PC-3 (cell line): ENCODE measurements at places on chromosomes 7 and 10. TPM values are rescaled to one million over a fixed set of nuclear protein-coding genes. Genes with fewer than 3 reads are reported as not detected.

DNA sequence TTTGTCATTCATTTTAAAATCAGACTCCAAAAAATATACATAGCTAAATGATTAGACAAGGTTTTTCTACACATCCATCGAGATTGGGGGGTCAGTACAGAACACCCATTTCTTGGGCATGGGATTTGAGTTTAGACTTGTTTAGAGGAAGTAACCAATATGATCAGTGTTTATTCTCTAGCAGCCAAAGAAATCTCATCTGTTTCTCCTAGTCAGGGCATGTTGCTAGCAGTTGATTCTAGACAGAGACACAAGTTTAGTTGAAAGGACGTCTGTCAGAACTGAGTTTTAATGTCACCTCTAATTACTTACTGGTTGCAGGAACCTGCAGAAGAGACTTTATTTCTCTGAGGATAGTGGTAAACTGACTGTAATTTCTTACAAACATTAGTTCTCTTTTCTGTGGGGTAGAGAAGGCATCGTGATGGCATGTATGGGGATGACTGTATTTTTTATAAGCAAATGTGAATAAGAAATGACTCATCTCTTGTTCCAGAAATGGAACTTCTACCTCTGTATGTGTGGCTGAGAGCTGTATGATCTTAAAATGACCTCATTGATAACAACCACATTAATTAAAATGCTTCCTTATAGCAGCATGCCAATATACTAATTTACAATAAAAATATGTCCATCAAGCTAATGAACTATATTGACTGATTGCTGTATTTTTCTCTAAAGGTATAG lies 30.6 kb upstream of the RHOBTB1 start:
- DNase-seq, result peak; percentile 82
- no peaks in the 10 kb centered on the region for H3K27me3 ChIP-seq
- H3K4me1 ChIP-seq, result peaks cover 54% of the 10 kb centered on the region
- no peaks in the 10 kb centered on the region for H3K36me3 ChIP-seq

The DLG5 gene
- 118 and 158 TPM in 2 replicates for total RNA-seq

DNA sequence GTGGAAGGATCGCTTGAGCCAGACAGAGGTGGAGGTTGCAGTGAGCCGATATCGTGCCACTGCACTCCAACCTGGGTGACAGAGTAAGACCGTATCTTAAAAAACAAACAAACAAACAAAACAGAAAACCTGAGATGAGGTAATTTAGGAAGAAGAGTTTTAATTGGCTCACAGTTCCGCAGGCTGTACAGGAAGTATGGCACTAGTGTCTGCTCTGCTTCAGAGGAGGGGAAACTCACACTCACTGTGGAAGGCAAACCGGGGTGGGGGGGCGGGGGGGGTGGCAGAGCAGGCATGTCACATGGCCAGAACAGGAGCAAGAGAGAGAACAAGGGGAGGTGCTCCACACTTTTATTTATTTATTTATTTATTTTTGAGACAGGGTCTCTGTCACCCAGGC lies 5.1 kb downstream of the UBE2D4 start:
- no peak for DNase-seq
- no peaks in the 10 kb centered on the region for H3K27me3 ChIP-seq
- no peaks in the 10 kb centered on the region for H3K36me3 ChIP-seq
- no peak overlapping the region for H3K27ac ChIP-seq

The CRTAC1 gene
- not detected in 2 replicates for total RNA-seq

- no peaks in the 10 kb centered on the region for H3K27me3 ChIP-seq
- H3K4me3 ChIP-seq, result no peak overlapping the region
- no peaks in the 10 kb centered on the region for H3K4me1 ChIP-seq
- no peak for DNase-seq
- no peaks in the 10 kb centered on the region for H3K36me3 ChIP-seq
These were observed 30.4 kb upstream of the JAZF1 start for GRCh38 chr7:28211006-28211405.

The SPACDR gene
- total RNA-seq, result 0.11 and 2.5 TPM in 2 replicates

GRCh38 chr7:140269004-140269638 lies 92.3 kb upstream of the KDM7A start:
- no peaks in the 10 kb centered on the region for H3K27me3 ChIP-seq
- H3K36me3 ChIP-seq, result no peaks in the 10 kb centered on the region
- no peak for DNase-seq
- no peaks in the 10 kb centered on the region for H3K4me1 ChIP-seq
- no peak overlapping the region for H3K27ac ChIP-seq

- no peak for DNase-seq
- H3K27me3 ChIP-seq, result no peaks in the 10 kb centered on the region
- H3K4me3 ChIP-seq, result no peak overlapping the region
- no peaks in the 10 kb centered on the region for H3K36me3 ChIP-seq
These were observed 255.4 kb downstream of the PRPF18 start for GRCh38 chr10:13842117-13842516.

The TEX47 gene
- total RNA-seq, result not detected in 2 replicates

The ZNF425 gene
- total RNA-seq, result 1.6 and 2.0 TPM in 2 replicates

The GTF2IRD2 gene
- 0.63 and 3.0 TPM in 2 replicates for total RNA-seq

The AOAH gene
- total RNA-seq, result not detected in 2 replicates

The CALML3 gene
- total RNA-seq, result not detected in 2 replicates

The TMEM139 gene
- total RNA-seq, result 5.2 and 6.2 TPM in 2 replicates

- peak; percentile 59 for DNase-seq
- H3K4me1 ChIP-seq, result peaks cover 60% of the 10 kb centered on the region
- peak overlapping the region; percentile 48 for H3K4me3 ChIP-seq
- H3K27me3 ChIP-seq, result no peaks in the 10 kb centered on the region
These were observed 63.7 kb upstream of the ARID5B start for GRCh38 chr10:61837755-61838171.

The GALNT17 gene
- not detected in 2 replicates for total RNA-seq

DNA sequence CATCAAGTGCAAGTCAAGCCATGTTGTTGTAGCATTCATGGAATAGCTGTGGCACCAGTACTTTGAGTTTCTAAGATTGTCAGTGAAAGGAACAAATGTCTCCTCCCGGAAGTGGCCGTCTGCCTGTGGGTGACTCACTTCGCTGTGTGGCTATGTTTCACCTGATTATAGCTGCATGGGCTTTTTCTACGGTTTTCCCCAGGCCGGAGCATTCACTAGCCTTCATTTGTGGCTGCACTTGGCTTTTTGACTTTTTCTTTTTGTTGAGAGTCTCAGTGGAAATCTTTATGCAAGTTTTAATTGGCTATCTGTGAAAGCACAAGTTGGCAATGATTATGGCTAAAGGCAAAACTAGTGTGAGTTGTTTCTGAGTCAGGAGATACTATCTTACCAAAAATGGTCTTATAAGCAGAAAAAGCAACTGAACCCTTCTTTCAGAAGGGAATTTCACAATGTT lies 35.0 kb downstream of the SRI start:
- H3K27ac ChIP-seq, result peak overlapping the region; percentile 55
- DNase-seq, result peak; percentile 61
- H3K27me3 ChIP-seq, result no peaks in the 10 kb centered on the region
- no peak overlapping the region for H3K4me3 ChIP-seq
- H3K4me1 ChIP-seq, result peaks cover 17% of the 10 kb centered on the region

DNA sequence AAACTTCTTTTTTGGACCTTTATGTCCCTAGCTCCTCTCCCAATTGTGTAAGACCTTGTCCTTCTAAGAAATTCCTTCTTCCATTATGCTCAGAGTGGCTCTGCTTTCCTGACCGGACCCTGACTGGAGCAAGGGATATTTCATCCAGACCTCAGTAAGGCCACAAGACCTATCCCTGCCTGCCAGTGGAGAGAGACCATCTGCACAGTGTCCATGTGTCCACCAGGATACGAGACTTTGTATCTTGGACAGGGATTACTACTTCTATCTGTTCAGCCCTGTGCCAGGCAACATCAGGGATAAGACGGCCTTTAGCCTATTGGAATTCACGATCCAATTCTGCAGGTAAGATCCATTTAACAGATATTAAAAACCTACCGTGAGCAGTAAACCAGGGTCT lies 7.2 kb upstream of the ATOH7 start:
- peaks cover 6% of the 10 kb centered on the region for H3K4me1 ChIP-seq
- H3K36me3 ChIP-seq, result no peaks in the 10 kb centered on the region
- H3K27me3 ChIP-seq, result no peaks in the 10 kb centered on the region
- H3K27ac ChIP-seq, result no peak overlapping the region
- H3K4me3 ChIP-seq, result no peak overlapping the region

- H3K27ac ChIP-seq, result no peak overlapping the region
- DNase-seq, result peak; percentile 1
- no peaks in the 10 kb centered on the region for H3K4me1 ChIP-seq
- no peaks in the 10 kb centered on the region for H3K27me3 ChIP-seq
- no peaks in the 10 kb centered on the region for H3K36me3 ChIP-seq
These were observed 945.5 kb downstream of the SORCS3 start for GRCh38 chr10:105586451-105587098.

DNA sequence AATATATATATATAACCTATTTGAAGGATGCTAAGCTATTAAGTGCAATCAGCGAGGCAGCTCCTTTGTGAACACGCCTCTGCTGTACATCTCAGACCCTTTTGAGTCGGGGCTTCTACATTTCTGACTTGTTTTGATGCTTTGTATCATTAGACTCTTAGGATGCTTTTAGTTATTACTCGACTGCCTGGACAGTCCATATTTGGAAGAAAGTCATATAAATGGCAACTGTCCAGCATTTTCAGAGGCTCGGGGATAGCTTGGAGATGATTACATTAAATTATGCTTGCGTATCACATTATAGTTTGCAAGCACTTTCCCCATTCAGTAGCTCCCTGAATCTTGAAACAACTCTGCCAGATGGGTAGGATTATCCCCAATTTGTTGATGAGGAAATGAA lies 257.9 kb downstream of the PTEN start:
- DNase-seq, result no peak
- H3K36me3 ChIP-seq, result no peaks in the 10 kb centered on the region
- H3K27me3 ChIP-seq, result no peaks in the 10 kb centered on the region
- H3K27ac ChIP-seq, result no peak overlapping the region

- no peak overlapping the region for H3K27ac ChIP-seq
- peaks cover 28% of the 10 kb centered on the region for H3K27me3 ChIP-seq
- no peaks in the 10 kb centered on the region for H3K36me3 ChIP-seq
- peak overlapping the region; percentile 53 for H3K4me3 ChIP-seq
- peak; percentile 100 for DNase-seq
These were observed 373.5 kb downstream of the RPS24 start for GRCh38 chr10:78407009-78407711.

The TBC1D12 gene
- total RNA-seq, result 4.5 and 8.4 TPM in 2 replicates

The CACNB2 gene
- total RNA-seq, result 0.07 TPM in 1 of 2 replicates, not detected in the other

DNA sequence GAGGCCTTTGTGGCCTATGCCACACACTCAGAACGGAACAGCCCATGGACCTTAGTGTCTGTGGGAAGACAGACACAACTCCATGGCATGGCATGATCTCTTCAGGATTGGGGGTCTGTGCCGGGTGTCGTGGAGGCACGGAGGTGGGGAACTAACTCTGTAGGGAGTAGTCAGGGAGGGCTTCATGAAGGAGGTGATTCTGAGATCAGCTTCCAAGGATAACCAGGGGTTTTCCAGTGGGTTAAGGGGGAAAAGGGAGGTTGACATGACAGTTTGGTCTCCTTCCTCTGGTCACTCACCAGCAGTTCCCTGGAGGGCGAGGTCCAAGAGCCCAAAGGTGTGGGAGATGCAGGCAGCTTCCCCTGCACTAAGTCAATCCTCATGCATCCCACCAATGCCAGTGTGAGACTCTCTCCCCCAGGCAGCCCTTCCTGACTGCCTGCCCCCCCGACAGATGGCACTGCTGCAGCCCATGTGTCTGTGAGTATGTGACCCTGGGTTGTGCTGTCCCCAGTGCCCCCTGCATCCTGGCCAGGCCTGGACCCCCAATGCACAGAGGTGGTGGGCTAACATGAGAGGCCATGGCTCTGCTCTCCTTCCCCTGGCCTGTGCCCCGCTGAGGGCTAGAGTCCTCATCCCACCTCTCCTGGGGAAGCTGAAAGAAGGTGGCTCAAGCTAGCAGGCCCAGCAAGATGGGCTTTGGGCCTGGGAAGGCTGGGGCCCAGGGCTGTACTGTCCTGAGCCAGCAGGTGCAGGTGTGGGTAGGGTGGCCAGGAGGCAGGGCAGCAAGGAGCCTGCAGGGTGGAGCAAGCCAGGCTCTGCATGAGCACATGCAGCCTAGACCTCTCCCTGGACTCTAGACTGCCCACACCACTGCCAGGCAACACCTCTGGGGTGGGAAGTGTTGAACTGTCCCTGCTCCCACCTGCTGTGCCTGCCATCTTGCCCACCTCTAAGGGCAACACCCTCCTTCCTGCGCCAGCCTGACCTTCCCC lies 39.7 kb downstream of the RASGEF1A start:
- DNase-seq, result no peak
- H3K36me3 ChIP-seq, result no peaks in the 10 kb centered on the region
- H3K27me3 ChIP-seq, result peaks cover 24% of the 10 kb centered on the region
- no peak overlapping the region for H3K4me3 ChIP-seq

The ZNF488 gene
- total RNA-seq, result 1.7 and 2.1 TPM in 2 replicates

The WNT2 gene
- not detected in 2 replicates for total RNA-seq

The HEPACAM2 gene
- not detected in 2 replicates for total RNA-seq

- no peaks in the 10 kb centered on the region for H3K36me3 ChIP-seq
- no peak for DNase-seq
- H3K4me3 ChIP-seq, result no peak overlapping the region
- no peak overlapping the region for H3K27ac ChIP-seq
- no peaks in the 10 kb centered on the region for H3K4me1 ChIP-seq
These were observed 10.4 kb upstream of the GPR26 start for GRCh38 chr10:123655751-123656150.
